ENCODE measurements at places on chromosomes 5 and 9. TPM values are rescaled to one million over a fixed set of nuclear protein-coding genes. Genes with fewer than 3 reads are reported as not detected.

- DNase-seq = no peak
Observed at GRCh38 chr9:133560944-133561343, 26.4 kb downstream of the ADAMTSL2 start.

The PCDHA13 gene
- not detected for total RNA-seq

DNA sequence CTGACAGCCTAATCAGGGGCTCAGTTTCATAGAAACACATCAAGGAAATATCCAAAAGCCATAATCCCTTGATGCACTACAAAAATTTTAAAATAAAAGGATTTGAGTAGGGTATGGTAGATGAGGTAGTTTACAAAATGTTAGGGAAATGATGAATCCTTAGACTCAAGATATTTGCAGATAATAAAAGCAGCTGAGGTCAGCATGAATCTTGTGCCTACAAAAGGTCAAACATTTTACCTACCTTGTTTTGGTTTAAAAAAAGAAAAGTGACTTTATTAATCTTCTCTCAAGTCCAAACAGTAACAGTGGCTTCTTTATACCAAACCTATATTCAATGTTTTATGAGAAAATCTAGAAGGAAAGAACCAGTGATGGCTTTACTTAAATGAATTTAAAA lies 135.5 kb downstream of the BNC2 start:
- DNase-seq = no peak

The GPR150 gene
- 0.60 TPM for total RNA-seq

DNA sequence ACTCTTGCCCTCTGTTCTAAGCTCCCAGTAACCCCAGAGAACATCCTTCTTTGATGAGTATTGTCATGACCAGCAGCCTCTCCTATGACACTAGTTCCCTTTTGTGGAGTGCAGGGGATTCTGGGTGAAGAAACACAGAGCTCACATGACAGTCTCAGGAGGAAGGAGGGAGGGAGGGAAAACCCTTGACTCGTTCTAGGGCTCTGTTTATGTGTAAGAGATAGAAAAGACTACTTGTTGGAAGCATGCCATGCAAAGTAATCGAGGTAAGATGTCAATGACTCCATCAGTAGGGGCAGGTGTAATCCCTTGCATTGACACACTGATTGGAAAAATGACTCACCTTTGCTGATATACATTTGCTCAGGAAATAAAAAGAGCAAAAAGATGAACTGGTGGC lies 190.2 kb upstream of the ELL2 start:
- DNase-seq = no peak

The GFPT2 gene
- total RNA-seq = 0.39 TPM

Measured in activated B cell treated with CpG ODN at 0.5 μM for 24 hours (primary cell).